ENCODE measurements at places on chromosomes 7 and 10.

DNA sequence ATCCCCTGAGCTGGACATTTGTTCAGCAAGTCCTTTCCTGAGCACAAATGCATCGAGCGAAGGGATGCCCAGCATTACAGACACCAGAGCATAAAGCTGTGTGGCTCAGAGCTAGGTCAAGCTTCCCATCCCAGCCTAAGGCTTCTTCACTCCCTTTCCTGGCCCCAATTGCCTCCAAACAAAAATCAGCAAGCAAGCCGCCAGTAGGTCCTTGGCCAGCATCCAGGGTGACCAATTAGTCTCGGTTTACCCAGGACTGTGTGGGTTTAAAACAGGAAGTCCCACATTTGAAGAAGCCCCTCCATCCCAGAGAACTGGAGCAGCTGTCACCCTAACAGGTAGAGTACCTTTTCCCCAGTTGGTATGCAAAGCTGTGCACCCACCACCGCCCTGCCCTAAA, 51.2 kb downstream of the PRKAG2 start:
- no peak for DNase-seq

DNA sequence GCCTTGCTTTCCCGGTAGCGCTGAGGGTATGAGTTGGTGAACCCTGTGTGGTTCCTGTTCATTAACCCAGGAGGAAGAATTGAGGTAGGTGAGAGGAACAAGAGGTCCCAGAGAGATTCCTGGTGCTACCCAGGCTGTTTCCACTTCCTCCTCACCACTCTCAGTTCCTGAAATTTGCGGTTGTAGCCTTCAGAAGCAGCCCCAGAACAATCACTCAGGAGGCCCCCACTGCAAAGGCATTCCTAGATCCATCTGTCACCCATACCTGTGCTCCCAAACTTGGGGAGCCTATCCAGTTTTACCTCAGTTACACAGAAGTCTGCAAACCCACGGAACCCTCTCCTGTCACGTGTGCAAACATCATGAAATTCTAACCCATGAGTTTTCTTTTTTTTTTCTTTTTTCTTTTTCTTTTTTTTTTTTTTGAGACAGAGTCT, 9.0 kb upstream of the PIP4K2A start:
- no peak for DNase-seq

GRCh38 chr7:131586259-131586658, 29.8 kb upstream of the PODXL start:
- DNase-seq: no peak

DNA sequence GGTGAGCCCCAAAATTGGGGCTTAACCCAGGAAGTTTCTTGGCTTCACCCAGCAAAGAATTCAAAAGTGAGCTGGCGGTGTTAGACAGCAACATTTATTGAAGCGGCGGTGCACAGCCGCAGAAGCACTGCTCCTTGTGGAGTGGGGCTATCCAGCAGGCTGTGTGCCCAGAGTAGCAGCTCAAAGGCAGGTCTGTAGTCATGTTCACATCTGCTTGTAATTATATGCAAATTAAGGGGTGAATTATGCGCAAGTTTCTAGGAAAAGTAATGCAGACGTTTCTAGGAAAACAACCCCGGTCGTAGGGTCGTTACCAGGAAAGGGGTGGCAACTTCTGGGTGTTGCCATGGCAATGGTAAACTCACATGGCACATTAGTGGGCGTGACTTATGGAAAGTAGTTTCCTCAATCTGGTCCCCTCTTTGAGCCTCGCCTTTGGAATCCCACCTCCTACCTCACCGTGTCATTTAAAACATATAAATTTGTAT, 13.7 kb upstream of the KBTBD2 start:
- DNase-seq: peak; percentile 94

DNA sequence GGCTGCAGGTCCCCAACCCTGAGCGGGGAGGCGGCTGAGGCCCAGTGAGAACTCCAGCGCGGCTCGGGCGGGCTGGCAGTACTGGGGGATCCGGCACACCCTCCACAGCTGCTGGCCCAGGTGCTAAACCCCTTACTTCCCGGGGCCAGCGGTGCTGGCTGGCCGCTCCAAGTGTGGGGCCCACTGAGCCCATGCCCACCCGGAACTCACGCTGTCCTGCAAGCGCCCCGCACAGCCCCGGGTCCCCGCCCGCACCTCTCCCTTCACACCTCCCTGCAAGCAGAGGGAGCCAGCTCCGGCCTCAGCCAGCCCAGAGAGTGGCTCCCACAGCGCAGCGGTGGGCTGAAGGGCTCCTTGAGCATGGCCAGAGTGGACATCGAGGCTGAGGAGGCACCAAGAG, 25.0 kb downstream of the RNF133 start:
- DNase-seq: no peak

Data from CD4-positive, alpha-beta T cell treated with Interleukin-10 for 1 hour (primary cell).